ENCODE measurements at places on chromosomes 7 and 10.

GRCh38 chr10:91557651-91558111 is 75.2 kb downstream of the PPP1R3C start:
- no peak for DNase-seq

DNA sequence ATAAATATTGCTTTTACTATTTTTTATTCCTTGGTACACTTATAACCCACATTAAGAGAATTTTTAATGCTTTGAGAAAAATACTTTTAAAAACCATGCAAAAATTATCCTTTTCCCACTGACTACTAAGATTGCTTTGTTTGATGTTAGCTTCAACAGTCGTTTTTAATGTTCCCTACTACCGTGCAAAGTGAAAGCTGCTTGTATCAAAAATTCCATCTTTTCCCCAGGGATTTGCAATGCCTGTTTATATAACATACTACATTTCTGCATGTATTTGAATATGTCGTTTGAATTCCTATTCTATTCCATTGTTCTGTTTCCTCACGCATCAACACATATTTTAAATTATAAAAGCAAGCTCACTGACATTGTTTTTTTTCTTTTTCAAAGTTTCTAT is 54.4 kb downstream of the TFPI2 start:
- no peak for DNase-seq

DNA sequence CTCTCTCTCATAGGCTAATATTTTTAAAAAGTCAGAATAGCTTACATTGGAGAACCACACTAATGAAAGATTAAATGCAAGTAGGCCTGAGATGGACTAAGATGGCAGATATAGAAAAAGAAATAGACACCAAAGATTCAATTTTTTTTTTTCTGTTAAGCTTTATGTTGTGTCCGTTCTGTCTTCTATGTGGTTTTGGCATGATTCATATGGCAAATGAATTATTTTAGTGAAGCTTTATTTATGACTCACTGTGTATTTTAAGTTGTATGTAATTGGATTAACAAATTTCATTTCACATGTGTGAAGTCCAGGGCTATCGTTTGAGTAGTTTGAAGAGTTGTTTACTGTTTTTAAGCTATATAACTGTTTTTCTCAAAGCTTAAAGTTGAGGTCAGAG is 214.8 kb downstream of the CAMK1D start:
- no peak for DNase-seq

GRCh38 chr10:91576096-91576545 is 56.8 kb downstream of the PPP1R3C start:
- no peak for DNase-seq

GRCh38 chr7:100163006-100163531 is 4.5 kb upstream of the TRAPPC14 start:
- DNase-seq = no peak

GRCh38 chr7:158395780-158396278 is 191.8 kb downstream of the PTPRN2 start:
- no peak for DNase-seq

- no peak for DNase-seq
Measured at GRCh38 chr7:6394114-6394513, 53.6 kb downstream of the DAGLB start.
